ENCODE measurements at places on chromosomes 2 and 18.
A peak's percentile ranks its signal among the peaks of the same experiment; 100 is the strongest.

GRCh38 chr2:5939553-5939952 lies 247.4 kb downstream of the SOX11 start:
- no peak for DNase-seq

- DNase-seq, result peak; percentile 43
Measured at GRCh38 chr2:234960175-234961088, 8.6 kb downstream of the SH3BP4 start.

- DNase-seq, result no peak
Measured at GRCh38 chr18:74778191-74778847, 180.6 kb downstream of the ZNF407 start.

- no peak for DNase-seq
Measured at GRCh38 chr18:6054256-6054842, 159.0 kb upstream of the TMEM200C start.

- DNase-seq, result no peak
Measured at GRCh38 chr2:10835052-10835970, 22.7 kb upstream of the PDIA6 start.
